Putamen (tissue), 1 donor: ENCODE measurements at places on chromosomes 2 and 18.

- DNase-seq, result no peak
These were observed 295.2 kb downstream of the SS18 start for GRCh38 chr18:25795213-25795612.

DNA sequence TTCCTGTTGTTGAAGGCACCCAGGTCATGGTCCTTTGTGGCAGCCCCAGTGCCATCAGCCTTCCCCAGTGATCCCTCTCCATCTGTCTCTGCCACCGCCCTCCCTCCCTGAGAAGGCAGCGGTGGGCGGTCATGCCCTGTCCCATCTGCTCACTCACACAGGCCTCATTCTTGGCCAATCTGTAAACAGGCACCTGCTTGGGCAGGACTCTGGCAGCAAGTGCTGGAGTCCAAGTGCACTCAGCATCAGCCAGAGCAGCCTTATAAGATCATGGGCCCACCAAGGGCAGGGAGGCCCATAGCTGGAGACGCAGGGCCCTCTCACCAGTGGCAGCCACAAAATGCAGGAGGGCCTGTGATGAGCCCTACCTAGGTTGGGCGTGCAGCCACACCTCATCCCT, 140.9 kb downstream of the TWIST2 start:
- DNase-seq, result no peak

DNA sequence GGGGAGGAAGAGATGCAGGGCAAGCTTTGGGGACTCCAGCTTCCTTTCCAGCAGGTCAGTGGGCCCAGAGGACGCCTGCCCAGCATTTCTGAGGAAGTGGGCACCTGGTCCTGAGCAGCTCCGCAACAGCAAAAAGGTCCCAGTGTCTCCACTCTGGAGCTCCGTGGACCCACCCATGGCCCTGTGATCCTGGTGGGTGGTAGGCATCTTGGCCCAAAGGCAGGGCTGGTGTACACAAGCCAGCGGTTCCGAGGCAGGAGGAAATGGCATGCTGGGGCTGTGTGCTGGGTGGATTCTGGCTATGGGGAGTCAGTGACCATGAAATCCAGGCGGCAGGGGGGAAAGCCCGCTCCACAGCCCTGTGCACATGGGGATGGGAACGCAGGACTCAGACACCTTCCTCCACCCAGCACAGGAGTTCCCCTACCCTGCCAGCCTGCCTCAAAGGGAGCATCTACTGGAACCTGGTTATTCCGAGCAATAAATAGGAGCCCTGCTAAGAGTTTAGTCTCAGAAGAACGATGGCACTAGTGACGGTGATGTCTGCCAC, 206.0 kb downstream of the GLI2 start:
- DNase-seq, result no peak

- DNase-seq, result no peak
These were observed 243.0 kb downstream of the SH3BP4 start for GRCh38 chr2:235194836-235195235.

DNA sequence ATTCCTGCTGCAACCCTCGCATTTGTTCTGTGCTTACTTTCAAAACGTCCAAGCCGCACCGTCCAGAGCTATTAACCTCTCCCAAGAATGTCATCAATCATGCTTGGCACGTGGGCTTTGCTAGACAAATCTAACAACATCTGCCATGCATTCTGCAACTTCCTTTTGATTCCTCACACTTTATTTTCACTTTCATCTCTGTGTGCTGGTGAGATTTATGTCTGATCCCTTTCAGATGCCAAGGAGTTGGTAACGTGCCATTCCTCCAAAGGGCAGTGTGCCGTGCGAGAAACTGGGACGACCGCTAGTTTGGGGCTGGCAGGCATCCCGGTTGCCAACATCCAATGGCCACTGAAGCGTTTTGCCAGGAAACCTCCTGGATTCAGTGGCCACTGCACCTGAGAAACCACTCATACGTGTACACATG, 230.0 kb upstream of the PARD3B start:
- DNase-seq, result peak; percentile 15

DNA sequence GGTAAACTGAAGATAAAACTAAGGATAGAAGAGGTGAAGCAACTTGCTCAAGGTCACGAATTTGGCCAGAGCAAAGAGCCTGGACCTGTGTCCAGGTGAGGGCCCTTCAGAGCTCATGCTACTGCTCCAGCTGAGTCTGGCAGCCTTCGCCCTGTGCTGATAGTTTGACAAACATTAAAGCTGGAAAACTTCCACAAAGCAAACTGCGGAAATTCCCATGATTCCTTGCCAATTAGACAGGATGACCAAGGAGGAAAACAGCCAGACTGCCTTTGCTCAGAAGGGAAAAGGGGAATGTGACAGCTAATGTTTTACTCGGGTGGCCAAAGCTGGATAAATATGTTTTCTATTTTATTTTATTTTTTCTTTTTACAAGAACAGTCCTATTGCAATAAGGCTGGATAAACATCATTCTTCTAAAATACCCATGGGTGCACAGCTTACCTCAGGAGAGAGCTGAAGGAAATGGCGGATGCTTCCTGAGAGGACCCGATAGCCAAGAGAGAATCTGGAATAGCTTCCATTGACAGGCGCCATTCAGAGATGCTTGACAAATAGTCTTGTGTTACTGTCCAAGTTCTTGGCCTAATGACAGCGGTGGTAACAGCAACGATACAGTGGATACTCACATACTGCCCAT, 5.3 kb upstream of the CTAGE1 start:
- DNase-seq, result peak; percentile 17

DNA sequence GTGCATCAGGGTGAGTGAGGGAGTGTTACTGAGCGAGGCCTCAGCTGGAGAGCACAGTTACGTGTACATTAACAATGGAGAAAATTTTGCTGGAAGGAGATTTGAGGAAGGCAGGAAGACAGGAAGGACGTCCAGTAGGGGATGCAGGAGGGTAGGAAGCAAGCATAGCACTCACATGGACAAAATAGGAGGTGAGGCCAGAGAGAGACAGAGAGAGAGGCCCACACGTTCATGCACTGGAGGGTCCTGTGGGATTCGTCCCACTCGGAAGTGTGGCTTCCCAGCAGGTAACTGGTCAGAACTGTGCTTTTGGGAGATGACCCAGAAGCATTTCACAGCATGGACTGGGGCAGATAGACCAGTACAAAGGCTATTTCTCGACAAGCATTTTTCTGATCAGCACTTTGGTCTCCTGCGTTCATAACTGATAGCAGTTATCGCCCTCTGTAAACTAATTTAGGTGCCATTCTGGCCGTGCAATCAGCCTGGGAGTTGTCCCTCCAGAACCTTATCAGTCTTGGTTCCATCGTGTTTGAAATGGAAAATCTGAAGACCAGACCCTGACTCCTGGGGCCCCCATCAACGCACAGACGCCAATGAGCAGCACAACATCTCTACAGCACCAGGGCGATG, 5.7 kb downstream of the LCT start:
- DNase-seq, result no peak

- DNase-seq, result no peak
These were observed 56.9 kb downstream of the WDR75 start for GRCh38 chr2:189498205-189498604.

- DNase-seq, result no peak
These were observed 201.0 kb downstream of the SMAD7 start for GRCh38 chr18:48749768-48750167.

DNA sequence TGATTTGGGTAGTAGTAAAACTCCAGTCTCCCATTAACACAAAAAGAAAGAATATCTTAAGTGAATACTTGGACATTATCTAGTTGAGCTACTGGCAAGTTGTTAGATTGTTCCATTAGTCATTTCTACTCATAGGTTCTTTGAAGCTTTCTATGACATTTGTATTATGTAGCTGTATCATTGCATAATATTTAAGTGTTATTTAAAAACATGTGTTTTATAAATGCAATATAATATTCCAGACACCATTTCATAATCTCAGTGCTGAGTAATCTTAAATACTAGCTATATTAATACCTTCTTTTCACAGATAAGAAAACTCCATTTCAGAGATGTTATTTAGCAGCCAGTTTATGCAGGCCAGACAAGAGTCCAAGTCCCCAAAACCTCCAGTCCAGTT, 271.9 kb downstream of the NCKAP5 start:
- DNase-seq, result no peak

- no peak for DNase-seq
These were observed 1.3 kb downstream of the HSPD1 start for GRCh38 chr2:197498235-197498936.

DNA sequence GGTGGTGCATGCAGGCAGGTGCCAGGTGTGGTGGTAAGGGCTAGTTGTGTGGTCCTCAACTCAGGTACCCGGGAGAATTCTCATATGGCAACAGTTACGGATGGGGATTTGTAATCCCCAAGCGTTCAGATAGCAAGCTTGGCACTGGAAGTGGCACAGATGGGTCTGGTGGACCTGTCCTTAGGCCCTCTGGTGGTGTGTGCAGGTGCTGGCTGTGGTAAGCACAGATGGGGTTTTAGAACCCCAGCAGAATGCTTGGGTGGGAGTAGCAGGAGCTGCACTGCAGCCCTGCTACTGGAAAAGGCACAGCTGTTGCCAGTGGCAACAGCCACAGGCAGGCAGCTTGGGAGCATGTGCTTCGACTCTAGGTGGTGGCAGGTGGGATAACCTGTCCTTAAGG, 948.2 kb upstream of the FAM98A start:
- DNase-seq, result no peak

DNA sequence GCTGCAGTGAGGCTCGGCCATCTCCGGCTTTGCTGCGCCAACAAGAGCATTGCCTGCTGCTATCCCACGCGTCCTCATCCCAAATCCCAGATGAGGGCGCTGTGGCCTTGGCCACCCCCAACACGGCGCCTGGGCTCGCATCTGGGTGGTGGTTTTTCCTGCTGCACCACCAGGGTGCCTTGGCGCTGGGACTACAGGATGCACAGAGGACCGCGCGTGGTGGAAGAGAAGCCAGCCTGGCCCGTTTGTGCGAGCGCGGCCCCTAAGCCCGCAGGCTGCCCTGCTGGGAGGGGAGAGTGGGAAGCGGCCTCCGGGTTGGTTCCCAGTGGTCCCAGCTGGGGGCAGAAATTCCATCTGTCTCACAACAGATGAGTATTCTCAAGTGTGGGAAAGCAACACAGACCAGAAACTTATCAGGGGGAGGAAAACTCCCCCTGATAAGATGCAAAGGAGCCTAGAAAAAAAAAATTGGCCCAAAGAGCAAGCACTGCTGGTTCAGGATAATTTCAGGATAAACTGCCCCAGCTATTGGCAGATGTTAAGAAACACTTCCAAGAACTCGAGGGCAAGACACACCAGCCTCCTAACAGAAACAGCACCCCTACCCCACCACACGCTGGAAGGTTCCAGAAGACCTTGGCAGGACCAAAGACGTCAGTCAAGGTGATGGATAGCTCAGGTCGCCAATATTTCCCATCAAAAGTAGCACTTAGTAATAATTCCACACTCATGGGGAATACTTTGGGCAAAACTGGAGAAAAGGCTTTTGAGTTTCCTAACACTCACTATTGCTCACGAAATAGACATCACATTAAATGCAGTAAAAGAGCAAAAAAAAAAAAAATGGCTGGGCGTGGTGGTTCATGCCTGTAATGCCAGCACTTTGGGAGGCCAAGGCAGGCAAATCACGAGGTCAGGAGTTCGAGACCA, 152.1 kb downstream of the PXDN start:
- no peak for DNase-seq

DNA sequence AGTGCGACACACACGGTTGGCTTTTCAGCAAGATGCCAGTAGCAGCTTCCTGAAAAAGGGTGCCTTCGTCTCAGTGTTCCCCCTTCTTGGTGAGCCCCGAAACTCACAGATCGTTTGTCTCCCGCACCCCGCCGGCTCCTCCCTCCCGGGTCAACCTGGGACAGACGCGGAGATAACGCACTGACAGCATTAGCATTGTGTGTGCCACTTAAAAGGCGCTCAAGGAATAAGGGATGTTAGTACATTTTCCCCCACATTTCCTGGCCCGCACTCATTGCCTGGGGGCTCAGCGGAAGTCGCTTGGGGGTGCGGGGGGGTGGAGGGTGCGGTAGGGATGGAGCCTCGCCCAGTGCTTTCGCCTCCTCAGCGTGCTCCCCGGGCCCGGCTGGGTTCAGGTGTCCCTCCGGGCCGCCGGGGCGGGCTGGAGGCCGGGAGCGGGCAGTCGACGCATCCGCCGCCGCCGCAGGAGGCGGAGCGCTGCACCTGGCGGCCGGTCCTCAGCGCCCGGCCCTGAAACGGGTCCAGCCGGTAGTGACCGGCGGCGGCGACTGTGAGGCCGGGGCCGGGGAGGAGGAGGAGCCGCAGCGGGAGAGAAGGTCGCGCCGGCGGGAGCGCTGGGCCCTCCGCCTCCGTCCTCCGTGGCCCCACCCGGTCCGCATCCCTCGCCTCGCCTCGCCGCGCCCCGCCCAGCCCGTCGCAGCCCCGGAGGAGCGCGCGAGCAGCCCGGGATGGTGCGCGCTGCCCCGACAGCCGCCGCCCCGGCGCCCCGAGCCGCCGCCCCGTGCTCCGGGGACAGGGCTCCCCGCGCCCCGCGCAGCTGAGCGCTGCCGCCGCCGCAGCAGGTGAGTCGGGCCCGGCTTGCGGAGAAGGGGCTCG, at the start of gene MFSD6:
Gene MFSD6 (plus strand): TSS at position 694 of the 876 bp plus-strand sequence. CDS start 27,675 bp downstream, outside the sequence.
- DNase-seq, result peak; percentile 64

GRCh38 chr2:227160164-227160563, 3.8 kb downstream of the COL4A4 start:
- no peak for DNase-seq

DNA sequence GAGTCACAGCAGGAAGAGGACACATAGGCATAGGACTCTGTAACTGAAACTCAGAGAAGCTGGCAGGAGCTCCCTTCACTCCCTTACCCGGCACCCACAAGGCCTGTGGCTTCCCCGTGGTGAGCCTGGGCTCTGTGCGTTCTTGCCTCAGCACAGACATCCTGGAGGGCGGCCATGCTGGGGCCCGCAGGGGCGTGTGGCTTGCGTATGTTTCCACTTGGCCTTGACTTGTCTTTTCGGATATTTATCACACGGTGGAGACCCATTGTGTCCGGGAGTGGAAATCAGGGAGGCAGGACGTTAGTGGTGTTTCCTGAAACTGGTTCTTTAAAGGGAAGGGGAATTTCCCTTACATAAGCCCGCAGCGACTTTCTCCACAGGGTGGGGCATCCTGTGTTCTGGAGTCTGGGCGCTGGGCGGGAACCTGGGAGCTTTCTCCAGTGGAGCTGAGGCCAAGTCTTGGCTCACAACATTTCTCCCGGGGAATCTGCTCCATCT, 49.9 kb upstream of the EML6 start:
- no peak for DNase-seq

DNA sequence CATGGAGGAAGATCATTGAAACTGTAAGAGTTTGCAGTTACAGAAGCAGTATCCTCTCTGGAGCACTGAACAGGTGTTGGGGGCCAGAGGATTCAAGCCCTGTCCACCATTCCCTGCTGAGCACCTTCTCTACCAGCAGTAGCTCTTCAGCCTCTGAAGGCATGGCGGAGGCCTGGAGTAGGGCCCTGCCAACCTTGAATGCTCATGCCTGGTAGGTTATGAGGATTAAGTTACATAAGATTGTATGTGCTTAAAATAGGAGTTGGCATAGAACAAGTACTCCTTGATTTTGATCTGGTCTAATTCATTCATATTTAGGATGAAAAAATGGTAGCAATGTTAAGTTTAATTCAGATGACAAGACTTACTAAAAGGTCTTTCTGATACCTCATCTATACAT, 40.2 kb downstream of the FMNL2 start:
- no peak for DNase-seq

DNA sequence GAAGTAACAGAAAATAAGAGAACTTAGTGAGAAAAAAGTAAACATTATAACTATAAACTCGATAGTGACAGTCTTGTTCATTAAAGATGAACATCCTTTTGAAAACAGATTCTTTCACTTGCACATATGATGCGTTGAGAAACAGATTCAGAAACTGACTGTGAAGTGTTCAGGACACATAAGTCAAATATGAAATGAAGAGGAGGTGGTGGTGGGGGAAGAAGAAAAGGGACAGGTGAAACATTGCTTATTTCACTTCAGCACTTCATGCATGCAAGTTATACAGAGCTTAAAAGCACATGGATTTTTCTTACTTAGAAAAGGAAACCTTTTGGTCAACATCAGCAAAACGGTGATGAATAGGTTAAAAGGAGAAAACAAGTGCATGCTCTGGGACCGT, 42.5 kb downstream of the STAT4 start:
- DNase-seq, result no peak
